ENCODE measurements at places on chromosomes 5 and 9.

DNA sequence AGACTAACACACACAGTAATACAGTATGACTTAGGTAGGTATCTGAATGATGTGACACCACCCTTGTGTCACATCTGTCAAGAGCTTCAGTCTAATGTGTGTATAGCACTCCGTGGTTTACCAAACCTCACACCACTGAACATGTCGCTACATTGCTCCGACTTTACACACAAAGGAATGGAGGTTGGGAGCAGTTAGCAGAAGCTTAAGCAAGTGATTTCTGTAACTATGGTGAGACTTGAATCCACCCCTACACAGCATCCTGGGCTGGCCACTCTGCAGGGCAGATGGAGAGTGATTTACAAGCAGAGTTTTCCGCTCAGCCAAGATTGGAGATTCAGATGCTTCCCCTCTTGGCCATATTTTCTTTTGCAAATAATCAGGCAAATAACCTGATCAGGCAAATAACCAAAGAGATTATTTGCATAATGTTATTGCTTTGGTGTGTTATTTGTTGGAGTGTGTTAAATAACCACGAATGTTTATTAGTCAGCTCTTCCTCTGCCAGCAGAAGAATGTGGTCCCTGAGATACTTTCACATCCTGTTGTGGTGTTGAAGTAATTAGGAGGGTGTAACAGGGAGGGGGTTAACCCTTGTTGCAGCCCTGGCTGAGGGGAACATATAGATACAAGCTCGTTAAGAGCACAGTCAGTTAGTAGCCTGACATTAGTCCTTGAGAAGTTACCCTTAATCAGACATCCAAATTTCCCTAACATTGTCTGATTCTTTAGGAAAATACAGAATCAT, 92.8 kb downstream of the SNX18 start:
- no peak for DNase-seq

- no peak for DNase-seq
Observed at GRCh38 chr9:96158147-96158546, 143.8 kb downstream of the HSD17B3 start.

GRCh38 chr5:18171684-18172083, 537.4 kb downstream of the TAF11L14 start:
- DNase-seq: no peak

DNA sequence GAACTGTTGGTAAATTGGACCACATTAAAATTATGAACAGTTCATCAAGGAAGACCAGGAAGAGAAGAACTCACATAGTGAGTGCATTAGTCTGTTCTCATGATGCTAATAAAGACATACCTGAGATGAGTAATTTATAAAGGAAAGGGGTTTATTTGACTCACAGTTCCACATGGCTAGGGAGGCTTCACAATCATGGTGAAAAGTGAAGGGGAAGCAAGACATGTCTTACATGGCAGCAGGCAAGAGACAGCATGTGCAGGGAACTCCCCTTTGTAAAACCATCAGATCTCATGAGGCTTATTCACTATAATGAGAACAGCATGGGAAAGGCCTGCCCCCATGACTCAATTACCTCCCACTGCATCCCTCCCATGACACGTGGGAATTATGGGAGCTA, 135.9 kb upstream of the MAN2A1 start:
- DNase-seq: no peak

- DNase-seq: no peak
Observed at GRCh38 chr5:129118405-129118804, 23.9 kb downstream of the ISOC1 start.

GRCh38 chr9:3858961-3859360, 333.2 kb upstream of the RFX3 start:
- DNase-seq: no peak

DNA sequence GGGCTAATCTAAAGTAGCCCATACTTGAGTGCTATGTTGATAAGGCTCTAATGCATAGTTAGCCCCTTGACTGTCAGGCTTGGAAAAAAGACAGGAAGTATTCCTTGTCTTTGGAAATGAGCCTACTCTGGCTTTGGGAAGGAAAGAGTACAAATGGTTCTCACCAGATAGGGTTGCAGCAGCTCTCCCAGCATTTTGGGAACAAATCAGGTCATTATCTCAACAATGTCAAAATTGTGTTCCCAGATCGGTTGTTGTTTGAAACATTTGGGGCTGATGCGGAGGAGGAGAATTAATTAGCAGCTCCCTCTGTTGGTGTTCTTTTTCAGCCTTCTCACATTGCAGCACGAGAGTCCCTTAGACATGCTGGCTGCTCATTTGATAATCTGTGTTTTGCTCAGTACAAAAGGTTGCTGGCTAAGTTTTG, 294.7 kb upstream of the DMRT1 start:
- DNase-seq: no peak

- no peak for DNase-seq
Observed at GRCh38 chr5:127834554-127834953, 131.4 kb downstream of the CCDC192 start.

DNA sequence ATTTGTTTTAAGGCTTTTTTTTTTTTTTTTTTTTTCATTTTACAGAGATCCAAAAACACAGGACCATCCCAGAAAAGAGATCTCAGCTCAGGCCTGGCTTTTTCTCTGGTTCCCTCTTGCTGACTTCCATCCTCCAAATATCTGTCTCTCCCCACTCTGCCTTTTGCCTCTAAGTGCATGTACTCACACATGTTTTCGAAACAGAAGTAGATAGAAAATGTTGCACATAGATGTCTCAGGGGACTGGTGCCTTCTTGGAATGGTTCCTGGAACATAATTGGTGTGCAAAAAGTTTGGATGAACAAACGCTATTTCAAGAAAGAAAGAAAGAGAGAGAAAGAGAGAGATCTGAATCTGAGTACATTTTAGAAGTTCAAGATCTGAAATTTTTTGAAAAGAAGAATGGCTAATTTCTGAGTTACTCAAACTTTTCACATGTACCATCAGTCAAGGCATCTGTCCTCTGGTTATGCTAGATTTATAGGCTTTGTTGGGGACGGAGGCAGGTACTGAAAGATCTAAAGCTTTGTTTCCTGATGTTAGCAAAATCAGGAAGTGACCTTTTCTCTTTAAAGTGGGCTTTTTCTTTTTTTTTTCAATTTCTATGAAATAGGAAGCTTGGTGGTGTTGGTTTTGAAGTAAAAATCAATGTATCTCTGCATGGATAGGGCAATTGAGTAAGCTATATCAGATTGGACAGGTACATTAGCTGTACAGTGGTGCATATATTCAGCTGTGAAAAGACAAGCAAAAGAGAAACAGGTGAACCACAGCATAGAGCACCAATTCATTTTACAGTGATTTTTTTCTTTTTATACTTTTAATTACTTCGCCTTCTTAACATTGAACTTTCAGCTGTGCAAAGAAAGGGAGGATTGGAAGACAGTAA, 8.5 kb upstream of the TNFSF8 start:
- no peak for DNase-seq

GRCh38 chr9:113808391-113809358, 67.4 kb upstream of the ZNF618 start:
- DNase-seq: no peak

DNA sequence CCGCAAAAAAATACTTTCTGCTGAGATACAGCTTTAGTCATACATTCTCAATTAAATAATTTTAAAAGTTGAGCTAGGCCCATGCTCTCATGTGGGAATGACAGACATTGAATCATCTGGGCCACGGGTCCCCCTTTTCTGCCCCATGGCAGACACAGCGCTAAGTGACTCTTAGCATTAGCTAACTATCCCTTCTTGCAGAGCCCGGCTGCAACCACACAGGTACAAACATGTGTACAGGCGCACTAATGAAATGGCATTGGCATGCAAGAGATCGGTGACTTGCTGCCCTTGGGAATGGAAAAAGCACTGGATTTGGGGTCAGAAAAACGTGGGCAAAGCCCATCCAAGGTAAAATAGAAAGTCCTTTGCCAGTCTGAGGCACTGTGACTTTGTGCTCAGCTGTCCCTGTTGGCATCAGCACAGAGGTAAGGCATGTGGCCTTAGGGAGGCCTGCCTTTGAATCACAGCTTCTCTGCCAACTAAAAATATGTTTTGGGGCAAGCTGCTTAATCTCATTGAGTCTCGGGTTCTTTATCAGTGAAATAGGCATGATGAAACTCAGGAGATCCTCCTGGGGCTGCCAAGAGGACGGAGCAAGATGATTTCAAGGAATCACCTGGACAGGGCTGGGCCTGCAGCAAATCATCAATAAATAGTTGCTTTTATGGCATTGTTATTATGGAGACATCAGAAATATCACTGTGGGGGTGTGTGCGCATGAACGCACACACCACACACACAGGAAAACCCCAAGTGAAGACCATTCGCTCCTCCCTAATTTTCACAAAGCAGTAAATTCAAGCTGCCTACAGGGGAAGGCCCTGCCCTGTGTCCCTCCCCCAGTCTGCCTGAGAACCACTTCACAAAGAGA, 54.2 kb downstream of the WHRN start:
- no peak for DNase-seq

DNA sequence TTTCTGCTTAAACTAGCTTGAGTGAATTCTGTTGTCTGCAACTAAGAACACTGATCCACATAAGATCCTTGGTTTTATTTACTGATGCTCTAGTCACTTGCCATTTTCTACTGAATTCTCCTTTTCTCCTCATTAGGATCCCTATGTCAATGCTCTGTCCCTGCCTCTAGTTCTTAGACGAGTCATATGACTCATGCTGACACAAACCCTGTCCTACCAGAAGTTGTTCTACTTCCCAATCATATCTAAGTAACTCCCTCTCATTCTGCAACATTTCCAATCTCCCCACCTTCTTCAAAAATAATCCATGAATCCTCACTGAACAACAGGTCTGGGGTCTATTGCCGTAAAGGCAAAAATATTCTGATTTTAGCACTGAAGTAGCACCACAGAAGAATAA, 47.1 kb upstream of the DMRT1 start:
- no peak for DNase-seq

DNA sequence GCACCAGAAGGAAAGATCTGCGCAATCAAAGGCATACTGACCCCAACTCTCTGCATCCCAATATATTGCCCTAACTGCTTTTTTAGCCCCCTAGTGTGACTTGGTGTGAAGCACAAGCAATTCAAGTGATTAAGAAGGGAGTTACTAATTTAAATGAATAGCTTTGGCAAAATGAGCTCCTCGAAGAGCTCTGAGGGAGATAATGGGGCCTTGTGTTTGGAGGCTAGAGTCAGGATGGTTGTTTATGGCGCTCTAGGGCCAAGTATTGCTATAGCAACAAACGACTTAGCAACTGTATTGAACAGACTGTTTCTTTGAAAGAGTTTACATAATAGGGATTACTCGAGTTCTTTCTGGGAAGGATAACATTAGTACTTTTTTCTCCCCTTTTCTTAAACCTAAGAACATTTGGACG, 11.5 kb upstream of the C5orf58 start:
- no peak for DNase-seq
